ENCODE measurements at places on chromosomes 6 and 20.

GRCh38 chr6:6987749-6988148, 120.0 kb upstream of the RREB1 start:
- no peak for DNase-seq

GRCh38 chr6:130252527-130253237, 29.9 kb upstream of the SAMD3 start:
- no peak for DNase-seq

DNA sequence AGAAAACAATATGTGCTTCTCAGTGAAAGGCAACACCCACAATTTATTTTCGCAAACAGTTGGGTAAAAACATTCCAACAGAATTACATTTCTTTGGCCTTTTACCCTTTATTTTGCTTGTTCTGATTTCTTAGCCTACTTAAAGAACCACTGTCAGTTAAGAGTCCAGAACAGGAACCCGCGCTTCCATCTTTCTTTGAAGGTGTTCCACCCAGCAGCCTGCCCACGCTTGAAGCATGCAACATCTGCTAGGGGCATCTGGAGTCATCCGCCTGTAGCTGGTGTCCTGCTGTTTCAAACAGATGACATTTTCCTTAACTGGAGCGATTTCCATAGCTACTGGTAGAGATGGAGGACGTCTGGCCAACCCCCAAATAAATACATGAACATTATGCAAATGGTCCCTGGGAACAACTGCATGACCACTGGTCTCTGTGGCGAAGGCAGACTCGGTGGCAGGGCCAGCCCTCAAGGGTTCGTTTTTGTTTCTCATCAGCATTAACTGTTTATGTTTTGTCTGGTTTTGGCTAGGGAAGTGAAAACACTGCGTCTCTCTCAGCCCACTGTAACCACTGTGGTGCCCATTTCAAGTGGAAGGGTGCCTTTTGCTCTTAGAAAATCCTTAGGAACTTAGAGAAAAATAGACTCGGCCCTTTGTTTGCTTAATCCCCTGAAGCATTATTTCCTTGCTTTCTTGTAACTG, 51.6 kb downstream of the LAMA4 start:
- DNase-seq, result no peak

- no peak for DNase-seq
Measured at GRCh38 chr6:161027385-161027784, 35.8 kb downstream of the MAP3K4 start.

DNA sequence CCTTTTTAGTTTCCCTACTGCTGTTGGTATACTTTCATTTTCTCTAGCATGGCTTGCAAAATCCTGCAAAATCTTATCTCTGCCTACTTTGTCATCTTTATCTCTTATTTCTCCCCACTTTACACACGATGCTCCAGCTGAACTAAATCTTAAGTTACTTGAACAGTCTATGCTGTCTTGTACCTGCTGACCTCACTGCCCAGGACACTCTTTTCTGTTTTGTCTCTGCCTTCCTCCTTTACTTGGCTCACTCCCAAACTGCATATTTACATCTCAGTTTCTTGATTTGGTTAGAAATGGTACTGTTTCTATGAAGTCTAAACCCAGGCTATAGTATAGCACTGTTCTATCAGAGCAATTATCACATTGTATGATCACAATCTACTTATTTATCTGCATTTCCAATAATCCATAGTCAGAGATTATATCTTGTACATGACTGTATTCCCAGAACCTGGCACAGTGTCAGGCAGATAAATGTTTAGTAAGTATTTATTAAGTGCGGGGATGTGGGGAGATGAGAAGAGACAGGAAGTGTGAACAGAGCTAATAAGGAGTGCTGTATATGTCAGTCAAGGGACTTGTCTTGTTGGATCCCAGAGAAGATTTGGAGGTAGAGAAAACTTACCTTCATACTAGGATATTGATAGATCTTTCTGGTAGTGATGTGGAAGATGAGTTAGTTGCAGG, 57.6 kb downstream of the ADGRG6 start:
- no peak for DNase-seq

DNA sequence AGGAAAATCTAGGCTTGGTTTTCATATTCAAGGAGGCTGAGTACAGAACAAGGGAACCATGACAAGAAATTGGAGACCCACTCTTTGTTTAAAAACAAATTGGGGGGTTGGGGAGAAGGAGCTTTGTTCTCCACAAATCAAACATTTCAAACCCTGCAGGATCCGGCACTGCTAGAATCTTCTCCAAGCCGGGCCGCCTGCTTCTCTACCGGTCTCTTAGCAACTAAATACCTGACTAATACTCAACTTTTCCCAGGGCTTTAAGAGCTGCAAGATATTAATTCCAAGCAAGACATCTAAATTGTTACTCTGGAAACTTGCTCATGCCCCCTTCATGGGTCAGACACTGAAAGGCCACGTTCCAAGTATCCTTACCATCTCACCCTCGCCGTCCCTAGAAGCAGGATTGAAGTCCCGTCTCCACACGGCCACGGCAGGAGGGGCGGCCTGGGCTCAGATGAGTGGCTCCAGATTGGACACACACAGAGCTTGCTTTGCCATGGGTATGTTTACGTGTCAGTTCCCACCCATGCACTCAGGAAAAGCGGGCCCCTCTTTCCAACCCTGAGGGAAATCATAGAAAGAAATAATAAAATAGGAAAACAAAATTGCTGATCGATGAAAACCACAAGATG, 126.4 kb upstream of the CDH4 start:
- DNase-seq, result no peak

DNA sequence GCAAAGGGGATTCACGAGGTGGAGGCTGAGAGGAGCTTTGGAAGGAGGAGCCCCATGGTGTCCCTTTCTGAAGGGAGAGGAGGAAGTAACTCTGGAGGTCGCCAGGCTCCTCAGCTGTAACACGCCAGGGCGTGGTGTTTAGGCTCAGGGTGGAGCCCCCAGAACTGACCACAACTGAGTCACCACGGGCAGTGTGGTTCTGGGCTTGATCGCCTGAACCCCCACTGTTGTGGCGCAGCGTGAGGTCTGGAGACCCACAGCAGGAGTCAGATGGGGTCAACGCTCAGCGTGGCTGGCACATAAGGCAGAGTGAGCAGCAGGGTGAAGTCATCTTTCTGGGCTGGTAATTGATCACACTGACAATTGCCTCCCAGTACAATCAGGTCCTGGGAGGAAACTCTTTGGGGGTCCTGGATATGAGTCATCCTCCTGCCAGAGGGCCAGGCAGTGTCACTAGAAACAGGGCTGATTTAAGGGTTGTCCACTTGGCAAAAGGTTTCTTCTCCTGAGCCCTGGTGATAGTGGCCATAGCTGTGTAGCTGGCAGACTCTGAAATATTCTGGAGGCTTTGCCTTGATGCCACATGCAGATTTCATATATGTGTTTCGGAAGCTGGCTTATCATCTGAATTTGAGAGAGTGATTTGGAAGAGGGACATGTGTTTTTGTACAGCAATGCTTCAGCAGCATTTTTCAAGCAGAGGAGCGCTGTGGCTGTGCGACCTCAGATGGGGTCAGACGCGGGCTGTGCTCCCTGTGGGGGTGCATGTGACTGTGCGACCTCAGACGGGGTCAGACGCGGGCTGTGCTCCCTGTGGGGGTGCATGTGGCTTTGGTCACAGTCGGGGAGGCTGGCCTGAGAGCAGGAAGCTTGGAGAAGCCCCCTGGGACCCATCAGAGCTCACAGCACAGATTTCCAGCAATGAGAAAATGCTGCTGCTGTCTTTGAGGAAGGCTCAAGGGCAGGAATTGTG, 50.0 kb downstream of the SYNJ2 start:
- DNase-seq, result peak; percentile 98

DNA sequence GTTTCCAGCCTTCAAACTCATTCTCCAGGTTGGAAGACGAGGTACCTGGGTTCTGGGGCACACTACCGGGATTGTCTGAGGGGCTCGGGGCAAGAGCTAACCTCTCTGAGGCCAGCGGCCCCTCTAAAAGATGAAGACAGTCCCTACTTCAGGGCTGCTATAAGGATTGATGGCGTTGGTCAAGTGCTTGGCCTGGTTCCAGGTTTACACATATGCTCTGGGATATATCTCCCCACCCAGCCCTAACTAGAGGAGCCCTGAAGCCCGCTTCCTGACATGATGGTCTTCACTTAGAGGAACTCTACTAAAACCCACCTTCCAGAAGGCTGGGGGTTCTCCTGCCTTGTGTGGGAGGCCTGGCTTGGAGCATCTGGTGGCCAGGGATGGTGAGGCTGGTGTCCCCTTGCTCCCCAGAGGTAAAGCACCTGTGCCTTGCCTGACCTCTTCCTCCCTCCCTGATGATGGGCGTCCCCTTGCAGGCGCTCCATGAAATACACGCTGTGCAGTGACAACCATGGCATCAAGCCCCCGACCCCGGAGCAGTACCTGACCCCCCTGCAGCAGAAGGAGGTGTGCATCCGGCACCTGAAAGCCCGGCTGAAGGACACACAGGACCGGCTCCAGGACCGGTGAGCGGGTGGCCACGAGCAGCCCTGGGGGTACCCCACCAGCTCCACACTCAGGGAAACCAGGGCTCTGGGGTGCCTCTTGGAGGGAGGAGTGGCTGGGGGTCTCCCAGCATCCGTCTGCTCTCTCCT, 28.7 kb downstream of the SDCBP2 start:
- DNase-seq, result no peak

- DNase-seq, result no peak
Measured at GRCh38 chr6:96509281-96509680, 12.3 kb upstream of the UFL1 start.

GRCh38 chr6:109743739-109744138, 52.6 kb downstream of the FIG4 start:
- DNase-seq, result peak; percentile 70

- no peak for DNase-seq
Measured at GRCh38 chr20:63102721-63103375, 96.1 kb upstream of the BHLHE23 start.

DNA sequence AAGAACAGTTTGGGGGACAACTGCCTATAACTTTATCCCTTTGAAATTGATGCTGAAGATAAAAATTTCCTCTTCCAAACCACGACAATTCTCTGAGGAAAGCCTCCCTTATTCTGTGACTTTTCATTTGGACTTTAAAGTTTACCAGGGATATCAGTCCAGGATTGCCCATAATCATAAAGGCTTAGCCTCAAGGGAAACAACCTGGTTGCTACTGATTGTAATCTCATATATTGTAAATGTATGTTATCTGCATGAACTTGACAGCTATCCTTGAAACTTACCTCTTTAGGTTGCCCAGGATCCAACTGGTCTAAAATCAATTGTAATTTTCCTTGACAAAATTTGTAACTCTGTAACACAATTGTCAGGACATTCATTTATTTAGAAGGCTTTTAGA, 23.8 kb downstream of the TBC1D32 start:
- no peak for DNase-seq

DNA sequence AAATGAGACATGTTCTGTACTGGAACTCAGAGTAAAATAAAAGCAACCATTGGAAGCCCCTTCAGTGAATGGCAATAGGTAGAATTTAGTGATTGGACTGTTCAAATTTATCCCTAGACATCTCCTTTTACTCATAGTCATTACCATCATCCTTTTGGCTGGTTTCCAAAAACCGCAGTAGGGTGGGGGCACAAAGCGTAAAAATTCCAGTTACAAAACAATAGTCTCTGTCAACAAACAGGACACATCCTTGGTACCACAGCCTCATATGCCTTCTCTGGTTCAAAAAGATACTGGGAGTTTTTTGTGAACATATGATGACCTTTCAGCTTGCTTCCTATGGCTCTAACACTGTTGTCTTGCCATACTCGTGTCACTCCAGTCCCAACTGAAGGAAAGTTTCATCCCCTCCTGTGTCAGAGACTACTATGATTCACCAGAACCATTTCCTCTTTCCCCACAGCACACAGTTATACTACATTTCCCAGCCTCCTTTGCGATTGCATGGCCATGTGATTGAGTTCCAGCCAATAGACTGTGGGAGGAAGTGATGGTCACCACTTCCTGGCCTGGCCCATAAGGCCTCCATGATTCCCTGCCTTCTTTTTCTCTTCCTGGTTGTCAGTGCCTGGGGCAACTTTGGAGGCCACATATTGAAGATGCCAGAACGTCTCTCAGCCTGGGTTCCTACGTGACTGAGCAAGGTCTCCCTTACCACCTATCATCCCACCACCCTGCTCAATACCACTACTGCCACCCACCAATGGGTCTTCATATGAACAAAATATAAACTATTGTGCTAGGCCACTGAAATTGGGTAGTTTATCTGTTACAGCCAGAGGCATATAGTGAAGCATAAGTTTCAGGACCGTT, 162.4 kb downstream of the ID4 start:
- DNase-seq, result no peak

GRCh38 chr6:131226459-131227157, 91.3 kb downstream of the AKAP7 start:
- no peak for DNase-seq

DNA sequence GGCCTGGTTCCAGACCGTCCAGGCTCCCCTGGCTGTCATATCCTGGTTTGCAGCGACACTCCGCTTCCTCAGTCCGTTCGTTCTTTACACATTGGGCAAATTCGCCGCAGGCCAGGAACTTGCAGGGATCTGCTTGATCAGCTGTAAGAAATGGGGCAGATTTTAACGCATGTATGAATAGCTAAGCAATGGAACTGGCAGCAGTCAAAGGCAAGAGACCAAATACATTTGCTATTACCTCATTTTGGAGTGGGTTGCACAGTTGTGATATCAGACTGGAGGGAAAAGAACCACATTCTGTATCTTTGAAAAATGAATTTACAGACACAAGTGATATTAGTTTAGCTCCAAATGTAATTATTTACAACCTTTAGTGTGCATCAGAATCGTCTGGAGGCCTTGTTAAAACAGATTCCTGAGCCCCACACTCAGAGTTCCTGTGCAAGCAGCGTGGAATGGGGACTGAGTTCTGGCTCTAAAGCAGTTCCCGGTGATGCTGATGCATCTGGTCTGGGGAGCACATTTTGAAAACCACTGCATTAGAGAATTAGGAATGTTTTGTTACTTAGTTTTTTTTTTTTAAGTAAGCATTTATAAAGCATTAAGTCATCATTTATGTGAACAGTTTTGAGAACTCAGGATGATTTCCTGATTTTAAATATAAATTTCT, 141.3 kb downstream of the IMPG1 start:
- no peak for DNase-seq

DNA sequence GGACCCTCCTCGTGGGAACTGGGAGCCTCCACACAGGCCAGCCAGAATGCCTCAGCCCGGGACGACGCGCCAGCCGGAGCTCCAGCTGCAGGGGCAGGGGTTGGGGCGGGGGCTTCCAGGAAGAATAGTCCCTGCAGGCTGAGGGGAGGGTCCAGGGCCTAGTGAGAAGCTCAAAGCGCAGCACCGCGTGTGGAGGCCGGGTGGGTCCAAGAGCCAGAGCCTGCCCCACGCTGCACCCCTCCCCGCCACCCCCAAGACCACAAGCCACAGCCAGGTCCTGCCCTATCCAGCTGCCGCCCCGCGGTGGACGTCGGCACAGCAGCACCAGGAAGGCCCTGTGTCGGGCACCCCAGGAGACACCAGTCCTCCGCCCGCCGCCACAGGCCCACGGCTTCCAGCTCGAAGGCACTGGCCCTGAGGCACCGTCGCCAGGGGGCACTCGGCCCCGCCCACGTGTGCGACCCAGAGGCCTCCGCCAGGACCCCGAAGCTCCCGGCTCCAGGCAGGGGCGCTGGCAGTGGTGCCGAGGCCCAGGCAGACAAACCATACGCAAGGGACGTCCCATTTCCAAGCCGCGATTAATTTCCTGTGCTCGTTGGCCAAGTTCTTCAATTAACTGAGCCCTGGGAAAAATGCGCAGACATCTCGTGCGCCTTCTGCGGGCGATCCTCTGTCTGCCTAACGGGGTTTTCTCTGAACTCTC, 19.5 kb downstream of the KCNQ2 start:
- DNase-seq, result no peak
